ENCODE measurements at places on chromosomes 1 and 21.

DNA sequence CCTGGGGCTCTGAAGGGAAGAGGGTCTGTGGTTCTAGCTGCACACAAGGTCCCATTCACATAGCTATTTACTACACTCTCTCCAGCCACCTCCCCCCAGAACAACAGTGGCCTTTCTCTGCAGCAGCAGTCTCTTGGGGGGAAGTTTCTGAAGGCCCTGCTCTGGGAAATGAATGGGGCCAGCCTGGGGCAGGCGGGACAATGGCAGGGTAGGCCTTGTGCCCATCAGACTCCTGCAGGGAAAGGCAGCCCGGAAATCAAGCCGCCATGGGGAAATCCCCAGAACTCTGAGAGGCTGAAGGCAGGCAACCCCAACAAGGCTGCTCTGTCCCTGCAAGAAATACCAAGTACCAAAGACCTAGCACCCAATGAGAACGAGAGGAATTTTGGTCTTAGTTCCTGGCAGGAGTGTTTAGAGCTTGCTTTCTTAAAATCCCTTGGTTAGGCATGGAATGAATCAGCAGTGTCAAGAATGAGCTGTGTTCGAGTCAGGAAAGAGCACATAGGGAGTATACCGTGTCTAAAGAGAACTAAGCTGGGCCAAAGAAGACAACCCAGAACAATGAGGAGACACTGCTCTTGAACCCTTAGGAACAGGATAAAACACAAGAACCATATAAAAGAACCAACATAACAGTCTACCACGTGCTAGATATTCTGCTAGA lies 11.3 kb downstream of the ARHGEF11 start:
- DNase-seq = no peak

- no peak for DNase-seq
These were observed 49.1 kb upstream of the EPS8L3 start for GRCh38 chr1:109812691-109813393.

- no peak for DNase-seq
These were observed 1.1 kb downstream of the ITLN1 start for GRCh38 chr1:160883581-160884513.

DNA sequence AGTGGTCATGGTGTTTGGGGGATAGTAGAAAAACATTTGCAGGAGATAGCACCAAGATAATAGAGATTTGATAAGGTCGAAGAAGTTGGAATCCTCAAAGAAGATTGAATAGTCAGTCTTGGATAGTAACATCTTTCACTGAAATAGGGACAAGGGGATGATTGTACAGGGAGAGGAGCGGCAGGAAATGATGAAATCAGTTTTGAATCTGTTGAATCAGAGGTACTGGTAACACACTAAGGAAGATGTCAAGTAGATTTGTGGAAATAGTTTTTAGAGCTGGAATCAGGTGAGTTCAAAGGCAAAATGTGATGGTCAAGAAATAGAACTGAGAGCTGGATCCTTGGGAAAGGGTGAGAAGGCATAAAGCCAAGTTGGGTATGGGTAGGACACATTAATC lies 26.5 kb downstream of the CAP1 start:
- no peak for DNase-seq

- DNase-seq = no peak
These were observed 199.8 kb downstream of the DNM3 start for GRCh38 chr1:172041102-172041501.

DNA sequence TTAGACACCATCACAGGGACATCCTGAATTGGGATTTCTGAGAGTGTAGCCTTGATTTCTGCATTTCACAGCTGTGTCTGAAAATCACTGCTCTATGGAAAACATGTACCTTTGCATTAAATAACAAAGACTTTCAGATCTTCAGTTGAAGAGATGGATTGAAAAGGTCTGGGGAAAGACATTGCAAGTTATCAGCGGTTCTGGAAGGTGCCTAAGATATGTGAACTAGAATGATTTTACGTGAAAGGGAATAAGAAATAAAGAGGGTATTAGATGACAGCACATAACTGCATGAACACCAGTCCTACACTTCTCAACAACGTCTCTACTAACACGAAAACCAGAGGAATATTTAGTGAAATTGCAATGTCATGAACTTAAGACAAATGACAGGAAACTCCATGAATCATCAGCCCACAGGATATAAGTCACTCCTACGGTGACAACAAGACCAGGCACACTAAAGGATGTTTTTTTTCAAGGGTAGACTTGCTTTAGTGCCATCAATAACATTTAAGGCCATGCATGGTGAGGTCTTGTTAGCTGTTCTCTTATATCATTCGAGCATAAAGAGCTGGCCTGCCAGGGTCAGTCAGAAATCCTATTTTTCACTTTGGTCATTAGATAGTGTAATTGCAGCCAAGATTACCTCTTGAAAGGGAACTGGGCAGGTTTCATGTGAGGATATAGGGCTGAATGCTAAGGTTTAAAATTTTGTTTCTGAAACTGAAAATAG lies 283.1 kb downstream of the GRIK1 start:
- DNase-seq = no peak

DNA sequence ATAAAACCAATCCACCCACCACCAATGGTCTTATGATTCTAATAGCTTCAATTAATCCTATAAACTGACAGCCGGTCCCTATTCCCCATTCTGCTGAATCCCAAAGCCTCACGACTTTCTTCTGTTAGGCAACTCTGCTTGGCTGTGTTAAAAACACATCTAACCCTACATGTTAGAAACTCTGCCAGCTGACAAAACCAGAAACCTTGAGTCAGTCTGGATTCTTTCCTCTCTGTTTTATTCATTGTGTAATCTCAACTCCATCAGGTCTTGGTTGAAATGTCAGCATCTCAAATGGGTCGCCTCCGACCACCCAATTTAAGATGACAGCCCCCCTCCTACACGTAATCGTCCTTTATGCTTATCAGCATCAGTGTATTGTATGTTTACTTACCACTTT lies 312.1 kb downstream of the DISC1 start:
- no peak for DNase-seq

All from CD4-positive, alpha-beta T cell treated with Interleukin-12 subunit alpha and Interleukin-12 subunit beta, for 1 hour (primary cell).